ENCODE measurements at places on chromosomes 4 and X.

GRCh38 chr4:83013902-83014301 is 3.3 kb upstream of the LIN54 start:
- DNase-seq: no peak

GRCh38 chr4:26206339-26206738 is 114.5 kb upstream of the RBPJ start:
- DNase-seq: no peak

- DNase-seq: no peak
Observed at GRCh38 chrX:153934148-153934761, 582 bp downstream of the NAA10 start.

DNA sequence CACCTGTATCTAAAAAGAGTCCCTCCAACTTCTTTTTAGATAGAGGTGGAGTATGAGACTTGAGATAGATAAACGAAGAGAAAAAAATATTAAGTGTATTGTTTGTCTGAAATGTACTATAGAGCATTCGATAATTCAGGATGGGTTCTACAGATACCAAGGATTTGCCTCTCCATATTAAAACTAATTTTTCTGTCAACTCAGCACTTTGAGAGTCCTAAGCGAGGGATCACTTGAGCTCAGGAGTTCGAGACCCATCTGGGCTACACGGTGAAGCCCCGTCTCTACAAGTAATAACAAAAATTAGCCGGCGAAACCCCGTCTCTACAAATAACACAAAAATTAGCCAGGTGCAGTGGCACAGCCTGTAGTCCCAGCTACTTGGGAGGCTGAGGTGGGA is 1.5 kb downstream of the DNAAF6 start:
- DNase-seq: no peak

- no peak for DNase-seq
Observed at GRCh38 chr4:79923281-79923680, 149.7 kb downstream of the ANTXR2 start.

DNA sequence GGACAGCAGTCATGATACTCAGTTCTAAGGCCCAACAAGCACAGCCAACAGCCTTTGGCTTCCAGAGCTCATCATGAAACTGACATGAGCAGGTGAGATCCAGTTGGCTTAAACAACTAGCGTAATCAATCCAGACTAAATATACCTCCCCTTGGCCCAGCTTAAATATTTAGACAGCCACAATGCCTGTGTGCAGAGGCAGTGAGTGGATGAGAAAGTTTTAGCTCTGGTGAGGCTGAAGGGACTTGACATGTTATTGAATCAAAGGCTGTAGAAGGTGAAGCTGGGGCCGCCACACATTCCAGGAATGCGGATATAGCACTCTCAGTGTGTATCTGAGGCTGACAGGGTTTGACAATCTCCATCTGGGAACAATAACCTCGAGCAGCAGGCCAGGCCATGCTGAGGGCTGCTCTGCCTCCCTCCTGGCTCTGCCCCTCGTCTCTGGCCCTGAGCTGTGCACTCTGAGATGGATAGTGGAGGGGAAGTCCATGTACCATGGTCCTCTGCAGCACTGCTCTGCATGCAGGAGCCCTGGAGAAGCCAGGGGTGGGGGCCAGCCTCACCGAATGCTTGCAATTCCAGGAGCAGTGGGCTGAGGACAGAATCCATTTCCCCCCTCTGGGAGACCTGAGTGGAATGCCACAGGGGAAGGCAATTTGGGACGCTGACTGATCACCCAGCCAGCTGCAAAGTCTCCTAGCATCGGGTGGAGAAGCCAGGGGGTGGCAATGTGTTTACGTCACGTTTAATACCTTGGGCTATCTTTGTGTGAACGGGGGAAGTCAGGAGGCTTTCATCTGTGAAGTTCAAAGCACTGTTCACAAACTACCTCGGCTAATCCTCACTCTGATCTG is 37.3 kb upstream of the RASL11B start:
- DNase-seq: no peak

- no peak for DNase-seq
Observed at GRCh38 chr4:78286281-78286680, 229.2 kb downstream of the FRAS1 start.

DNA sequence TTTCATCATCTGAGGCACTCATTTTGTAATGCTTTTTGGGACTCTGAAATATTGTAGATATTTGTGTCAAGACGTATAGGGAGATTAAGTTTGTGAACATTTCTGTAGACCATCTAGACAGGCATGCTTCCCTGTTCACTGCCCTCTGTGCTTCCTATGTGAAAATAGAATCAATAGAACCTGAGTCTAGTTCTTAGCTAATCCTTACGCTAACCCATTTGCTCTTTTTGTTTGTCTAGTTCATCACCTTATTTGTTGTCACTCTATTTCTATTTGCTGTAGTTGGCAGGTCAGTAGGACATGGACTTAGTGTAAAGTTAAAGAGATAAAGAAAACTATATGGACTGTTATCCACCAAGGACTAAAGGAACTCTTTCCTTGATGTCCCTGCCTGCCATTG is 1755.2 kb downstream of the C4orf33 start:
- DNase-seq: no peak

DNA sequence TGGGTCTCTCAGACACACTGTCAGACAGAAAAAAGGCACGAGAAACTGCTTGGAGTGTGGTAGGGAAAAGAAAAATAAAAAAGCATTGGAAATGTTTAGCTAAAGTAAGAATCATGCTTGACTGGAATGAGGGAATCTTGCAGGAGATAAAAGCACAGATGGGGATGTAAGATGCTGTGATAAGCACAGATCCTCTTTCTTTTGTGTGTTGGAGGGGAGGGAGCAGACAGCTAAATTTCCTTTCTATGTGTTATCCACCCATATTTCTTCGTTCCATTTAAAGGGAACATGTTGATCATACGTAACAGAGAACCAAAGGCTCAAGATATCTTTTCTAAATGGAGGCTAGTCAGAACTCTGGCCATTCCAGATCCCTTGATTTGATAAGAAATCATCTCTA is 614.0 kb upstream of the LCORL start:
- no peak for DNase-seq

DNA sequence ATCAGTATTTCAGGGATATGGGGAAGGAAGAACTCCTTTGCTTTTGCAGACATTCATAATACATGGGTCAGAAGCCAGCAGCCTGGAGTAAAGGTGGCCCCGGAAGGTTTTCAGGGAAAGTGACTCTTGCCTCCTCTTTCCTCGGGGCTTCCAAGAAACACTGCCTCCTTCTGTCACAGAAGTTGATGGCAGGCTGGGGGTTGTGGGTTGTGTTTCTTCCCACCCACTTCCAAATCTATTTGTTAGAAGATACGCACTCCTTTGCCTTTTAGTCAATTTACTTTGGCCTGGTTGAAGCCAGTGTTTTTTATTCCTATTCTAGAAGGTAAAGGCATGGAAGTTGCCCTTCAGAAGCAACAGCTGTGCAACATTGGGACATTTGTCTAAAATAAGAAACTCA is 19.7 kb downstream of the KIT start:
- DNase-seq: no peak

GRCh38 chr4:88758264-88758663 is 60.6 kb upstream of the NAP1L5 start:
- no peak for DNase-seq

- DNase-seq: no peak
Observed at GRCh38 chr4:59200992-59201391, 1999.1 kb upstream of the ADGRL3 start.

DNA sequence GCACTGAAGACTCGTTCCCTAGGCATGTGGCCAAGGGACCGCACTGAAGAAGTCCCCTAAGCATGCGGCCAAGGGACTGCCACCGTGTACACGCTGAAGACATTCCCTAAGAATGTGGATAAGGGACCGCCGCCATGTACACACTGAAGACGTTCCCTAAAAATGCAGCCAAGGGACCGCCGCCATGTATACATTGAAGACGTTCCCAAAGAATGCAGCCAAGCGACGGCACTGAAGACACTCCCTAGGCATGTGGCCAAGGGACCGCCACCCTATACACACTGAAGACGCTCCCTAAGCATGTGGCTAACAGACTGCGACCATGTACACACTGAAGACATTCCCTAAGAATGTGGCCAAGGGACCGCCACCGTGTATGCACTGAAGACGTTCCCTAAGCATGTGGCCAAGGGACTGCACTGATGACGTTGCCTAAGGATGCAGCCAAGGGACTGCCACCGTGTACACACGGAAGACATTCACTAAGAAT is 31.5 kb downstream of the DHRSX start:
- DNase-seq: no peak

Measured in CD4-positive, alpha-beta T cell (primary cell).